ENCODE measurements at places on chromosomes 4 and X.

- DNase-seq: no peak
Observed at GRCh38 chrX:1391370-1391706, 575 bp downstream of the SLC25A6 start.

DNA sequence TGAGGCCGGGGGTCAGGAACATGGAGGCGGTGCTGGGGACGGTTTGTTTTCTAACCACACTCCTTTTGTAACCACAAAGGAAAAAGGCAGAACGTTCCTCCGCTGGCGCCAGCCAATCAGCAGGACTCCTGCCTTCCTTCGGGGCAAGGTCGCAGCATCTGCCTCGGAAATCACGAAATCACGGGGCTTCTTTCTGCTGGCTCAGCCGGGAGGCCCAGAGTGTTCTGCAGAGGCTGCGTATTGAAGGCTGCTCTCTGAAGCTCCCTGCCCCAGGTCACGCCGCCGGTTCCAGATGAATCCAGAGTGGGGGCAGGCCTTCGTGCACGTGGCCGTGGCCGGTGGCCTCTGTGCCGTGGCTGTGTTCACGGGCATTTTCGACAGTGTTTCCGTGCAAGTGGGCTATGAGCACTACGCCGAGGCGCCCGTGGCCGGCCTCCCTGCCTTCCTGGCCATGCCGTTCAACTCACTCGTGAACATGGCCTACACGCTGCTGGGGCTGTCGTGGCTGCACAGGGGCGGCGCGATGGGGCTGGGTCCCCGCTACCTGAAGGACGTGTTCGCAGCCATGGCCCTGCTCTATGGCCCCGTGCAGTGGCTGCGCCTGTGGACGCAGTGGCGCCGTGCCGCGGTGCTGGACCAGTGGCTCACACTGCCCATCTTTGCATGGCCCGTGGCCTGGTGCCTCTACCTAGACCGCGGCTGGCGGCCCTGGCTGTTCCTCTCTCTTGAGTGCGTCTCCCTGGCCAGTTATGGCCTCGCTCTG lies 9.4 kb downstream of the TMEM187 start:
- DNase-seq: no peak

DNA sequence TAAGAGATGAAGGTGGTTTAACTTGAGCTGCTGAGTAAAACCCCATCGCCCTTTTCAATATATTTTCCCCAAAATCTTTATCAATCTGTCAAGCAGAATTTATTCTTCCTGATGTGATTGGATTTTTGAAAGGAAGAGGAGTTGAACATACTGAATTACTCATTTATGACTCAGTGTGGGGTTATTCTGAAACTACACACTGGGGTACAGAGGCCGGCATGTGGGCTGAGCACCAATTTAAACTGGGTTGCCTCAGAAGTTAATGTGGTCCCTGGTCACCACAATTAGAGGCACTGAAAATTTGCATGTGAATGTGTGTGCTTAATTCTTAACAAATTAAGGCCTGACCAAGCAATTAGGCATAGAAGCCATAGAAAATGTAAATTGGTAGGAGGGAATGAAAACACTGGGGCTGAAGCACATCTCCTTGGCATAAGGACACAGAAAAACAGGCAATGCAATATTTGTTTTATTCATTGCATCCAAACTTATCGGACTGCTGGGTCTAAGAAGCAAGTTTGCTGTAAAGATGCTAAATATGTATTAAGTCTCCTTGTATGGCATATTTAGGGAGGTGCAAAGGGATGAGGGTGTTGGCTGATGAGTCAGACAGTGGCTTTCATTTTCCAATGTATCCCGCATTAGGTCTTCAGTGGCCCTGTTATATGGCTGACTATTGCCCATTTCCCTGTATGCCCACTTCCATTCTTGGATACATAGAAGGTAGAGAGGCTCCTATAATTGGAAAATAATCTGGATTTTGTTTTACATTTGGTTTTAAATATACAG lies 170.9 kb downstream of the IL15 start:
- no peak for DNase-seq

GRCh38 chrX:72026341-72027023 lies 105.2 kb downstream of the RTL5 start:
- DNase-seq: no peak

DNA sequence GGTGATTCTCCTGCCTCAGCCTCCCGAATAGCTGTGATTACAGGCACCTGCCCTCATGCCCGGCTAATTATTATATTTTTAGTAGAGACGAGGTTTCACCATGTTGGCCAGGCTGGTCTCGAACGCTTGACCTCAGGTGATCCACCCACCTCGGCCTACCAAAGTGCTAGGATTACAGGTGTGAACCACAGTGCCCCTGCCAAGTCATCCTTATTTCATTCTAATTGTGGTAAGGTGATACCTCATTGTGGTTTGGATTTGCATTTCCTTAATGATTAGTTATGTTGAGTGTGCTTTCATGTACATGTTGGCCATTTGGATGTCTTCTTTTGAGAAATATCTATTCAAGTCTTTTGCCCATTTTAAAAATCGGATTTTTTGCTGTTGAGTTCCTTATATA lies 93.0 kb downstream of the USP9X start:
- DNase-seq: no peak

DNA sequence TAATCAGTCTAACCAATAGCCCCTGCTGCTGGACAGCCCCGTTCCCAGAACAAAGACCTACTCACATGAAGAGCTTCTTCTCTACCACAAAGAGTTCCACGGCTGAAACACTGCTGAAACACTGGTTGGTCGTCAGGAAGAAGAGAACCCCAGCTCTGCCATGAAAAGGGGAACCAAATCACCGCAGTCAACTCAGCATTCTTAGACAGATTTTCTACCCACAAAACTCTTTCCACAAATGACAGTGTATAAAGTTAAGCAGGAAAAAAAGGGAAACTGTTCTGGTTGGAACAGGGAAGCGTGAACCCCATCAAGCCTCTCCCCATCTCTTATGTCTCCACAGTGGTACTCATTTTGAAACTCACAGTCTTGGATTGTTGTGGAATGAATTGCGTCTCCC lies 57.3 kb downstream of the ABCG2 start:
- no peak for DNase-seq

- no peak for DNase-seq
Observed at GRCh38 chr4:1152290-1152689, 20.1 kb downstream of the SPON2 start.

- DNase-seq: no peak
Observed at GRCh38 chrX:132025041-132025440, 1.9 kb downstream of the STK26 start.

All from stimulated activated CD8-positive, alpha-beta memory T cell treated with anti-CD3 and anti-CD28 coated beads, Interleukin-7, amount 100 ng/mL, for 48 hours (primary cell).